NCI-H1417 treated with DMSO at 0.1 percent for 48 hours (cell line): ENCODE measurements at places on chromosomes 16 and 17.

DNA sequence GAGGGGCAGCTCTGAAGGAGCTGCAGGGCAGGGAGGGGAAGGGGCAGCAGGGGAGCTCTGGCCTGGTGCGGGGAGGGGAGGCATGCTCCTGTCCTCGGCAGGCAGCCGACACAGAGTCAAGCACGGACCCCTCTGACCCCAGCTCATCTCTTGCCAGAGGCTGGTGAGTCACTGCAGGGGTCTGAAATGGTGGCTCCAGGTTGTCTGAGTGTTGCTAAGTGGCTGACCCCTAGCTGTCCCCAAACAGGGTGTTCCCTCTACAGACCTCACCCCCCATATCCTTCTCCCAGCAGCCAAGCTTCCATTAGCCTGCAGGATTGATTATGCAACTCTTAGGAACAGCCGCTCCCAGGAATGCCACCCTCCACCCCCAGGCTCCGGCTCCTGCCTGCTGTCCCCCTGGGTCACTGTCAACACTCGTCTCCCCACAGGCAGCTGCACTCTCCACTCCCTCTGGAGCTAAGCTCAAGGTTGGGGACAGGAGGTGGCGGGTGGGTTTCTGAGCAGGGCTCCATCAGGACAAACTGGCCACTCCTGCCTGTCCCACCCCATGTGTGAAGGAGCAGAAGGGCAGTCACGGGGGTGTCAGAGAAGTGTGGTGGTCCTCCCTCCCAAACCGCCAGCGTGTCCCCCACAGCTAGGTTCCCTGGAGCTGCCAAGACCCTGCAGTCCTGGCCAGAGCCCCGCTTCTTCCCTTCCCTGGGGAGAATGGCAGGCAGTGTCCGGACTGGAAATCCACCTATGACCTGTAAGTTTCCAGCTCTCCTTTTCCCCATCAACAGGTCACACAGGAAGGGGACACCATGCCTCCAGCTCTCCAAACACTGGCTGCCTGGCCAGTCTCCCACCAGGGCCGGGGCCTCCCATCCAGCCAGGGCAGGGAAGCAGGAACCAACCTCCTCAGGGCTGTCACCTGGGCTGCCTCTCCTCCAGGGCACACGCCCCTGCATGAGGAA is 1.0 kb downstream of the MYLK3 start:
- no peak for DNase-seq

DNA sequence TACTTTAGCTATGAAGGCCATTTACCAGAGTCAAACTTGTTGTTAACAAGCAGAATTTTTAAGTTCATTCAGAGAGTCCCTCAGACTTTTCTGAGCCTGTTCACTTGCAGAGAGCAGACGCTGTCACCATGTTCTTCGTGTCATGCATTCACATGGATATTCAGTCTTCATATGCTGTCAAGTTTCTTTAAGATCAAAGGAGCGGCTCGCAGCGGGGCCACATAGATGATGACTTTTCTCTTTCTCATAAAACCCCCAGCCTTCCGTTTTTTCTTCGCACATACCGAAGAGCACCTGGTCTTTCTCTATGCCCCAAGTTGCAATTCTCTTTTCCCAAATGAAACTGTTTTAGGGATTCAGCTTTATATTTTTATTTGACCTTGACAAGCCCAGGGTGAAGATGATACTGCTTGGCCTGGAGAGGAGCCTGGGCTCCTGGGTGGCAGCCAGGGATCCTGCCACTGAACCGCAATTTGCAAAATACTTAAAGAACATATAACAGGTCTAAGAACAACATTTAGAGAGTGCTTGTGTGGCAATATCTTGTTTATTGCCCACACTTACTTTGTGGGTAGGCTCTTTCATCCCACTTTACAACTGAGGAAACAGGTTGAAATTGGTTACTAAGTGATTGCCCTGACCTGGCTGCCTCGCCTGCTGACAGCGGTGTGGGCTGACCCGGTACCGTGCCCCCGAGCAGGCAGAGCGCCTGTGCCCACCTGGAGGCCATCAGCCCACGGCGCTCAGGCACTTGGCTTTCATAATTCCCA is 22.9 kb downstream of the SEC14L1 start:
- no peak for DNase-seq

DNA sequence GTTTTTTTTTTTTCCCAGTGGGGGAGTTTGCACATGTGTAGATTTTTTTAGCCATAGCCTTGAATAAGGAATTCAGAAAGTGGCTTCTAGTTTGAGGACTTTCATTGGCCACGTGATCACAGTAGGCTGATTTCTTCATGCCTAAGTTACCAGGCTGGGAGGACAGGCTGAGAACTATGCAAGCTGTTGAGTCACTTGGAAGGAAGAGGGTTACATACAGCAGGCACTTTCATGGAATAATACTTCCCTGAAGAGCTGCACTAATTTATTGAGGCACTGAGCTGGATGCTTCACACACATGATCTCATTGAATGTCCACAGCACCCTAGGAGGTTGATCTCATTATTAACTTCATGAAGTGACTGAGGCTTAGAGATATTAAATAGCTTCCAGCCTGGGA is 22.8 kb downstream of the PRKCB start:
- no peak for DNase-seq

DNA sequence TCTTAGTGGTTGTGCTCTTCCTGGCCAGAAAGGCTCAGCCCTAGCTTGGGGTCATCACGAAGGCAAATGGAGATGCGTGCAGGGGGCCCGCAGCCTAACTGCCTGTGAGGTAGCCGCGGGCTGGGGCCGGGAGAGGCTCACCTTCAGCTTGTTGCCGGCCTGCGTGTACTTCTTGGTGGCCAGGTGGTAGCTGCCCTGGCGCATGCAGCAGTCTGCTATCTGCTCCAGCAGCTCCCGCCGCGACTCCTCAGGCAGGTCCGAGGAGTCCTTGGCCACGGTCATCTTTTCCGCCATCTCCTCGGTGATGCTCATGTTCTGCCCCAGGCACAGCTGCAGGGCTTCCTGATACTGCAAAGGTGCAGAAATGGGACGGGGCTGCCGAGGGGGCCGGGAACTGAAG is 13.0 kb upstream of the TMEM204 start:
- DNase-seq, result no peak

DNA sequence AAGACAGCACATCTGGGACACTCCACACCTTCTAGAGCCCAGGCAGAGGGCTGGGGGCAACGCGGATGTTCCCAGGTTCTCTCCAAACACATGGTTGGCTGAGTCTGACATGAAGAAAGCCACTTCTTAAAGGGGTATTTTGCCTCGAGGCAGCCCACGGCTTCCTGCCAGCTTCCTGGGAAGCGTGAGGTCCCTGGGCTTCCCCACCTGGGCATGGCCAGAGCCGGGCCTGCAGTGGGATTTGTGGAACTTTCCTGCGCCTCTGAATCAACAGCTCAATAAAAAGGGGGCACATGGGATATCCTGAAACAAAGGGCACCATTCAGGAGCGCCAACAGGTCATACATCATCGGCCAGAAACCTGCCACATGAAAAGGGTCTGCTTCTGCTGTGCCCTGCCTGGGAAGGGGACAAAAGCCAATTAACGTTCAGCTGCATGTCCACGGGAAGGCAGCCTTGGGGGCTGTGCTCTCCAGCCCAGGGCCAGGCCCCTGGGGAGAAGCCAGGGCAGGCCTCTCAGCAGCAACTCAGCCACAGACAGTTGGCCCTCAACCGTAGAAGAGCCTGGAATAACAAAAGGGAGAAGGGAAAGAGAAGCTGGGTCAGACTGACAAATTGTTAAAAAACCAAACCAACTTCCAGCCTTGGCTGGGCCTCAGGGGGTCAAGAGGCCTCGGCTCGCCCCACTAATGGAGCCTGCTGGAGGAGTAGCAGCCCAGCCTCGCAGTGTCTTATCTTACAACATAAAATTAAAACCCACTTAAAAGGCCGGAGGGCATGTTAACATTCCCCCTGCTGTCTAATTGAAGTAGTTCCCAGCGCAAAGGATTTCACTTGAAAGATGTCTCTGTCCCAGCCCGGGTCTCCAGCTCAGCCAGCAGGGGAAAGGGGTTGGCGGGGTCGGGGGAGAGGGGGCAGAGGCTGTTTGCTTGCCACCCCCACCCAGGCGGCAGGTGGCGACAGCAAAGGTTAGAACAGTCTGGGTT is 34.2 kb downstream of the TBX4 start:
- no peak for DNase-seq
